GM12864 (cell line): ENCODE measurements at places on chromosomes 4 and X.

DNA sequence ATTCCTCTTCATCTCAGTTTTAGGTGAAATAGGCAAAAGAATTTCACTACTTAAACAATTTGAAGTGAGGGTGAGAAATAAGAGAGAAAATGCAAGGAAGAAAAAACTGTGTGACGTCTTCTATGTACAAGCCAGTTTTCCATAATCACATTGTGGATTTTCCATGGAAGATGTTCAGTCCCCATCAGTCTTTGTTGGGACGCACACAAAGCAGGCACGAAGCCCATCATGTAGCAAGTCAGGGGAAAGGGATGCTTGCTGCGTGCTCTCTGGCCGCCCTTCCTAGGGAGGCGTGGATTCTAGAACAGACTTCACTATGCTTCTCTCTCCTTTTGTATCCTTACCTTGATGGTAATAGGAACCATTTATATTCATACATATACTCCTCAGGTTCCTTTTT lies 54.7 kb downstream of the RBPJ start:
- no peak for DNase-seq

DNA sequence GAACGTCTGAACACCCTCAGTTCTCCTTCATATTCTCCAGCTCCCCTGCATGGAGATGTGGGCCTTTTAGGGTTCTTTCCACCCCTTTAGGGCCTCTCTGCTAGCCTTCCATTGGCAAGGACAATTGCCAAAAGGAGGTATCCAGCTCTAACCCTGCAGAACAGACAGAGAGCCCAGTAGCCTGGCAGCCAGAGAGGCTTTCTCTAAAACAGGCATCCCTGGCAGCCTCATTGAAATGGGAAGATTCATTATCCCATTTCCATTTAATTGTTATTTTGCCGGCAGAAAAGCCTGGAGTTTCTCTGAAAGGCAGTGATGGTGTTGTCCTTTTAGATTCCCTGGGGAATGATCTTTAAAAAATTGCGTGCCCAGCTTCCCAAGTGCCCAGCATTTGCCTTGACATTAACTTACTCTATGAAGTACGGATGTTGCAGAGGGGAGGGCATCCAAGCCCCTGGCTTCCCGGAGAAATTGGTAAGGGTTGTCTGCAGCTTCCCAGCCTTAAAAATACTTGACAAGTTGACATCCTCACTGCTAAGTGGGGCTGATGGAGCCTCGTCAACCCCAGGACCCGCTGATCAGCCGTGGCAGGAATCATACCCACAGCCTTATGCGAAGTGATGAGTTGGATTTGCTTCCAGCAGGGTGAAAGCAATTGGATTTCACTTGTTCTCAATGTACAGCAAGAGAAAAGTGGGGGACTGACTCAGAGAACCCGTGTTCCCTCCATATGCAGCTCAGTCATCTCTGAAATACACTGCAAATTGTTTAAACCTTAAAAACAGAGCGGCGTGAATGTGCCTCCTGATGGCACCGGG lies 244.1 kb downstream of the CRLF2 start:
- DNase-seq = no peak

DNA sequence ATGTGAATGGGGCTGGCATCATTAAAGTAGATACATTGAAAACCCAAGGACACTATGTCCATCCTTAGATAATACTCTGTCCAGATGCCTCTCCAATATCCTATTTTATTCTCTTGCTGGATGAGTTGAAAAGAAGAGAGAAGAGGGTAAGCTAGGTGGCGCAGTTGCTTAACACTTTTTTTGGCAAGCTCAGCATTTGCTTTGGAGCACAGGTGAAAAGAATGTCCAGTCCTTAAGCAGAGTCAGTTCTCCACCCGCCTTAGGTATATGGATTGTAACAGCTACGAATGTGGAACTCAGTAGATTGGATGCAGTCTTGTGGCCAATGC lies 208.4 kb downstream of the NWD2 start:
- DNase-seq = peak; percentile 27

DNA sequence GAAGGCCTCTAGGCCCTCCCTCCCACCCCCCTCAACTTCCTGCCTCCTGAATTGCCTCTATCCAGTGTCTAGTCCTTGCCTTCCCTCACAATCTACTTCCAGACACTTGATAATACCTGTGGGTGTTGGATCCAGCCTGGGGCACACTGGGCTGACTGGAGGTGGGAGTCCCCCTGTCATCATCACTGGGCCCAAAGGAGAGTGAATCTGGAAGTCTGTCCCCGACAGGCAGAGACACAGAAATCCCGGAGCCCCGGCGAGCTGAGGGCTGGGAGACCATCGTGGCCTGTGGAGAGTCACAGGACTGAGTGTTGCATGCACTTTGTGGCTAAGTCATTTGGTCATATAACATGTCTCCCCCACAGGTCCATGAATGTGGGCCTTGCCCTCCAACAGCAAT lies 8.4 kb upstream of the SYP start:
- no peak for DNase-seq

- DNase-seq = no peak
These were observed 77.6 kb upstream of the ZNF518B start for GRCh38 chr4:10534820-10535219.

DNA sequence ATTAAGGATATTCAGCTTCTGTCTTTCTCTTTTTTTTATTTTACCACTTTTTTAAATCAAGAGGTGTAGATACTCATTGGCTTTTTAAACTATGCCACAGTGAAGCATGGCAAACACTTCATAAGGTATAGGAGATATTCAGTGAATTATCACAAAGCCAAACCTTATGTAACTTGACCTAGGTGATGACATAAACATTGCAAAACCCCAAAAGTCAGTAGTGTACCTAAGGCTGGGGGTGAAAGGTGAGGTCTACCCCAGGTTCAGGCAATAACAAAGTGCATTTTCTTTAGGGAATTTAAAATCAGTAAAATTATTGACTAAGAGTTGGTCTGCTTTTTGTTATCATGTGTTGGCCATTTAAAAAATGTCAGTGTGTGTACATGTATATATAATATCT lies 39.1 kb downstream of the CDKL5 start:
- no peak for DNase-seq

GRCh38 chr4:106222548-106222947 lies 93.5 kb downstream of the TBCK start:
- no peak for DNase-seq
